ENCODE measurements at places on chromosomes 1 and 21. TPM values are rescaled to one million over a fixed set of nuclear protein-coding genes. Genes with fewer than 3 reads are reported as not detected.

TMEM54 gene
- total RNA-seq: 109 TPM

GNG5 gene
- 141 TPM for total RNA-seq

CTSS gene
- total RNA-seq: 0.33 TPM

UTS2 gene
- not detected for total RNA-seq
